ENCODE measurements at places on chromosomes 2 and 18.
A peak's percentile ranks its signal among the peaks of the same experiment; 100 is the strongest.

DNA sequence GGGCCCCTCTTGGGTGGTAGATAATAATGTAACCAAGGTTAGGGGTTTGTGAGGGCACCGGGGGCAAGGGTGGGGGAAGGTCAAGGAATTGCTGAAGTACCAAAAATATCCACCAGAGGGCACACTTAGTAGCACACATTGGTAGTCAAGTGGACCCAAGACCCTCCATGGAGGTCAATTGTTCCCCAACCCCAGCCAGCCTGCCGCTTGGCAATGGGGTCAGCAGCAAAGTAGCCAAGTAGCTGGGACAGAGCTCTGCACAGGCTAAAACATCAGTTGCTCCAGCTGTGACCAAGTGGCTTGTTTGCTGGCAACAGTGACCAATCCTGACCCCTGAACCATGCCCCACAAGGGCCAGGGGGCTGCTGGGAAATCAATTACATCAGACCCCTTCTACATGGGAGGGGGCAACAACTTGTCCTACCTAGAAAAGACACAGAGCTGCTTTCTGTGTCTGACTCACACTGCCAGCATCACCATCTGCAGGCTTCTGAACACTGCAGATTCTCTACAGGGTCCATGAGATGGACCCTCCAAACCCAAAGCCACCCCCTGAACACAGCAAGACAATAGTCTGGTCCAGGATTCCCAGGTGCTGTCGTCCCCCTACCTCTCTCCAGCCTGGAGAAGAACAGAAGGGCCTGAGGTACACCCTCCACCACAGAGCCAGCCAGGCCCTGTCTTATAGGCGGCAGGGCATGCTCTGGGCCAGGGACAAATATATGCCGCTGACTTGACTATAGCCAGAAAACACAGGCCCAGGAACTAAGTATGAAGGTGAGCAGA is 76.0 kb downstream of the EMX1 start:
- no peak for DNase-seq

- DNase-seq, result no peak
These were observed 84.7 kb upstream of the TMEM200C start for GRCh38 chr18:5979971-5980457.

DNA sequence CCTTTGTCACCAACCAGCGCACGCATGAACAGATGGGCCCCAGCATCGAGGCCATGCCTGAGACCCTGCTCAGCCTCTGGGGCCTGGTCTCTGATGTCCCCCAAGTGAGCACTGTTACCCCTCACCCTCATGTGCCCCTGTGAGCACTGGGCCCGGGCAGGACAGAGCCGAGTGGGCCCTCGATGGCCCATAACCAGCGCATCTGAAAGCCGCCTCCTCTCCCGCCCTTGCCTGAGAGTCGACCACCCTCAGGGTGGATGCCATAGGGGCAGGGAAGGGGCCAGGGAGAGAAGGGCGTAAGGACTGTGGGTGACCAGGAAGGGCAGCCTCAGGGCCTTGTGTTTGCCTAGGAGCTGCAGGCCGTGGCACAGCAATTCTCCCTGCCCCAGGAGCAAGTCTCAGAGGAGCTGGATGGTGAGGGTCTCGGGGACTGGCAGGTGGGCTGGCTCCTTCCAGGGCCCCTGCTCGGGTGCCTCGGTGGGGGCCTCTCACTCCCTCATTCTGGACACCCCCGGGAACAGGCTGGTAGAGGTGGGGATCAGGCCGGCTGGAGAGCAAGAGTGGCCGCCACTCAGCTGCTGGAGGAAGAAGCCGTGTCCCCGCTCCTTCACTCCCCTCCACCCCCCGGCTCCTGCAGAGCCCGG is 2.1 kb downstream of the PROM2 start:
- DNase-seq, result no peak

DNA sequence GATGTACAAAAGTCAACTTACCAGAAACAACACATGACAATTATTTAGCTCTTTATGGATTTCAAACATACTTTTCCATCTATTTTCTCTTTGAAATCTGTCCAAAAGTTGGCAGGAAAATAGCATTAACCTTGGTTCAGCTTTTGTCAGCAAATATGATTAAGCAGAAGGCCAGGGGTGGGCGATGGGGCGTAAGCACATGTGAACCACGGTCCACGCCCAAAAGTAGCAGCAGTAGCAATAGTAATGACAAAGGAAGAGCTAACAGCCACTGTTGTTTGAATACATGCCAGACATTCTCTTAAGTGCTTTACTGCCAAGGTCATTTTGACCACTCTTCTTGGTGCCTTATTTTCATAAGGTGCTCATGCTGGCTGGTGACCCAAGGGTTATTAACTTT is 73.5 kb downstream of the ANTXR1 start:
- no peak for DNase-seq

- no peak for DNase-seq
These were observed 73.8 kb downstream of the KLF7 start for GRCh38 chr2:207091928-207092327.

GRCh38 chr2:132974467-132975095 is 304.6 kb upstream of the LYPD1 start:
- no peak for DNase-seq

- peak; percentile 8 for DNase-seq
These were observed 1.7 kb upstream of the GCG start for GRCh38 chr2:162153608-162154224.

- no peak for DNase-seq
These were observed 86.7 kb upstream of the RANBP2 start for GRCh38 chr2:108632332-108633160.

DNA sequence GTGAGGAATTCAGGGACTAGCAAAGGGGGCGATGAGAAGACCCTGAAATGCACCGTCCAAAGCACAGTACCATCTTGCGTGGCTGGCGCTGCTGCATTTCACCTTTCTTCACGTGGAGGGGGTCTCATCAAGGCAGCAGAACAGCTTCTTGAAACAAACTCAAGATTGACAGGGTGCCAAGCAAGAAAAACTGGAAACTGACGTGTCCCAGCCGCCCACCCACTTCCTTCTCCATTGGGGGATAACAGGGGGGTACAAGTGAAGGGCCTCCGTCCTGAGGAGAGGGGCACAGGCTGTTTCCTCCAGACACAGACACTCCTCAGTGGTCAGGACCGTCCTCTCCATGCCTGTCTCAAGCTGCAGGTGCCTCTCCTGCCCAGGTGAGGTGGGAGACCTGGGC is 32.5 kb downstream of the HDAC4 start:
- no peak for DNase-seq

DNA sequence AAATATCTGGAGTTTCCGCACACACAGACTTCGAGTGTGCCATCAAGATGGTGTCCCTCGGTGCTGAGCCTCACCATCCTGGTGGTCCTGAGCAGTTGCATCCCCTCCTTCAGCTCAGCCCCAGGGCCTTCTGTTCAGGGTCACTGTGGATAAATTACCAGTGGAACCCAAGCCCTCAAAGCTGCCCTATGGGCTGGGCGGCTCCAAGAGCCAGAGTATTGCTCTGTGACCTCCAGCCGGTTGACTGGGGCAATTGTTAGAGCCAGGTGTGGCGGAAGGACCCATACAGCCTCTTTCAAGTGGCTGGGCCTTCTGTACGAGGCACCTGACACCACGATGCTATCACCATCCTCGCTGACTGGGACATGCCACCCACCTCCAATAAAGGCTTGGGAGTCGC is 215.5 kb downstream of the GBX2 start:
- DNase-seq, result no peak

DNA sequence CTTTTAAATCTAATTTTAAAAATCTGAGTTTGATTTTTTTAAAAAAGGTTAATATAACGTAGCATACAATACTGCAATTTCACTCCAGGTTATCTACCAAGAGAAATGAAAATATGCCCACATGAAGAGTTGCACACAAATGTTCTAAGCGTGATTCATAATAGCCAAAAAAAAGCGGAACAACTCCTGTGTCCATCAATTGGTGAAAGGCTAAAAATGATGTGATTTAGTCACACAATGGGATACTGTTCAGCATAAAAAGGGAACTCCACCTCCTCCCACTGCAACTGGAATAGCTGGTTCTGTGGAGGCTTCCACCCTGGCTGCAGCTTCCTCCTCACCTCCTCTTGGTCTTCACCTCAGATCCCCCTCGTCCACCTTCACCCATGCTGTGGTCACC is 132.8 kb downstream of the PIK3C3 start:
- no peak for DNase-seq

DNA sequence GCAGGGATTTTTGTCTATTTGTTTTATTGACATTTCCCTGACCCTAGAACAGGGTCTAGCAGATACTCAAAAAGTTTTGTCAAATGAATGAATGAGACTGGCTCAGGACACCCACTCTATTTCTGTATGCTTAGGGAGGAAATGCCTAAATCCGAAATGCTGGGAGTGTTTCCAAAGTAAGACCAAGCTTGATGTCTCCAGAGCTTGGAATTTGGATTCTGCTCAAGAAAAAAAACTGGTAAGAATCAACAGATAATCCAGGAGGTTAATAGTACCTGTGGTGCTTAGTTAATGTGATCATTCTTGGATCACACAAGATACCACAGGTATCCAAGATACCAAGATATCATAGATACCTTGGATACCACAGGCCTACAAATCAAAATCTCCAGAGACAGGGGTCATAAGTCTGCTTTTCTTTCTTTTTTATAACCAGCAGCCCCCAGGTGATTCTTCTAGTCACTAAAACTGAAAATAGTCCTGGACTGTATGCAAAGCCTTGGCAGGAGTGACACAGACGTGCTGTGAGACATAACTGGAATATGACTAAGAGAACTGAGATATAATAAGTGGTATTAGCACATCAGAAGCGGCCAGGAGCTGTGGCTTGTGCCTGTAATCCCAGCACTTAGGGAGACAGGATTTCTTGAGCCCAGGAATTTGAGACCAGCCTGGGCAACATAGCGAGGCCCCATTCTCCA is 39.9 kb upstream of the SP3 start:
- DNase-seq, result no peak

- DNase-seq, result no peak
These were observed 354.7 kb upstream of the SMIM21 start for GRCh38 chr18:75782204-75782603.
